ENCODE measurements at places on chromosomes 4 and X.

- no peak overlapping the region for H3K27ac ChIP-seq
- no peaks in the 10 kb centered on the region for H3K36me3 ChIP-seq
- no peaks in the 10 kb centered on the region for H3K27me3 ChIP-seq
- H3K4me3 ChIP-seq: no peak overlapping the region
Observed at GRCh38 chr4:17436750-17437090, 75.2 kb downstream of the QDPR start.

GRCh38 chrX:11407331-11408108 is 114.3 kb downstream of the AMELX start:
- H3K4me3 ChIP-seq: no peak overlapping the region
- H3K4me1 ChIP-seq: no peaks in the 10 kb centered on the region
- H3K27ac ChIP-seq: no peak overlapping the region
- no peak for DNase-seq

- no peaks in the 10 kb centered on the region for H3K4me1 ChIP-seq
- no peak for DNase-seq
- peaks cover 4% of the 10 kb centered on the region for H3K27me3 ChIP-seq
Observed at GRCh38 chr4:25535701-25536473, 119.8 kb upstream of the SLC34A2 start.

GRCh38 chr4:48047421-48047844 is 30.9 kb downstream of the NIPAL1 start:
- peaks cover 4% of the 10 kb centered on the region for H3K36me3 ChIP-seq
- no peaks in the 10 kb centered on the region for H3K27me3 ChIP-seq
- peak; percentile 85 for DNase-seq
- peaks cover 66% of the 10 kb centered on the region for H3K4me1 ChIP-seq
- H3K27ac ChIP-seq: peak overlapping the region; percentile 83
- peak overlapping the region; percentile 64 for H3K4me3 ChIP-seq

DNA sequence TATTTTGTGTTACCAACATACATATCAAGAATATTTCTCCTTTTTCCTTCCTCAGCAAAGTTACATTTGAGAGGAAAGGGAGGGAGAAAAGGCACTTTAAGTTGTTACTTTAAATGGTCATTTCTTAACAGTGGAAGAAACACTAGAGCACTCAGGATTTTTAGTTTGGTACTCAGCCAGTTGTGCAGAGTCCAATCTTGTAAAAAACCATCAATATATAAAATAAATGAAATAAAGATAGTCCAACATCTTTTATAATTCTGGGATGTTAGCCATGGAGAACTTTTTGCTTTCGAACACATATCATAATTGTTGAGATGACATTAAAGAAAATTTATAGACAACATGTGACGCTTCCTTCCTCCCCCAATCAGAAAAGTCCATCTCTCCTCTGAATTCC is 253.8 kb downstream of the QDPR start:
- no peaks in the 10 kb centered on the region for H3K36me3 ChIP-seq
- H3K4me1 ChIP-seq: peaks cover 9% of the 10 kb centered on the region
- H3K4me3 ChIP-seq: no peak overlapping the region
- no peak overlapping the region for H3K27ac ChIP-seq
- no peak for DNase-seq
- H3K27me3 ChIP-seq: peaks cover 17% of the 10 kb centered on the region

DNA sequence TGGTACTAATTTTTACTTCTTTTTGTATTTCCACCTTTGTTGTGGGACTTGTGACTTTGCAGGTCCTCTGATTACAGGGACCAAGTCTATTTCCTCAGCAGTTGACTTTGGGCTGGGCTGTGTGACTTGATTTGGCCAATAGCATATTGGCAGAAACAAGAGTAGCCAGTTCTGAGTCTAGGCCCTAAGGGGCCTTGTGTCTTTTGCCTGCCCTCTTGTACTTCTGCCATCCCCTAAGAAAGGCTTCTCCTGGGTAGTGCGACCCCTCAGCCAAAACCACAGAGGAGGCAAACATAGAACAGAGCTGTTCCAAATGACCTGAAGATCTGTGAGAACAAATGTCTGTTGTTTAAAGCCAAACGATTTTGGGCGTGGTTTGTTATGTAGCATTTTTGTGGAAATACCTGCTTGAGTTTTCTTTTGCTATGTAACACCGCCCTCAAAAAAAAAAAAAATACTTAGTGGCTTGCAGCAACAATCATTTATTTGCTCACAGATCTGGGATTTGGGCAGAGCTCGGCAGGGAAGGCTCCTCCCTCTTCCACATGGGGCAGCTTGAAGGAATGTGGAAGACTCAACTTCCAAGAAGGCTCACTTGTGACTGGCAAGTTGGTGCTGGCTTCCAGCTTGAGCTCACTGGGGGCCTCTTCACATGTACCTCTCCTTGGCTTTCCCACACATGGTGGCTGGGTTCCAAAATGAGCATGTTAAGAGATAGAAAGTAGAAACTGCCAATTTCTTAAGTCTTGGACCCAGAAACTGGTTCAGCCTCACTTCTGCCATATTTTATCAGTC is 423.0 kb upstream of the CNKSR2 start:
- H3K4me1 ChIP-seq: peaks cover 4% of the 10 kb centered on the region
- DNase-seq: no peak
- no peak overlapping the region for H3K4me3 ChIP-seq
- H3K27ac ChIP-seq: no peak overlapping the region

DNA sequence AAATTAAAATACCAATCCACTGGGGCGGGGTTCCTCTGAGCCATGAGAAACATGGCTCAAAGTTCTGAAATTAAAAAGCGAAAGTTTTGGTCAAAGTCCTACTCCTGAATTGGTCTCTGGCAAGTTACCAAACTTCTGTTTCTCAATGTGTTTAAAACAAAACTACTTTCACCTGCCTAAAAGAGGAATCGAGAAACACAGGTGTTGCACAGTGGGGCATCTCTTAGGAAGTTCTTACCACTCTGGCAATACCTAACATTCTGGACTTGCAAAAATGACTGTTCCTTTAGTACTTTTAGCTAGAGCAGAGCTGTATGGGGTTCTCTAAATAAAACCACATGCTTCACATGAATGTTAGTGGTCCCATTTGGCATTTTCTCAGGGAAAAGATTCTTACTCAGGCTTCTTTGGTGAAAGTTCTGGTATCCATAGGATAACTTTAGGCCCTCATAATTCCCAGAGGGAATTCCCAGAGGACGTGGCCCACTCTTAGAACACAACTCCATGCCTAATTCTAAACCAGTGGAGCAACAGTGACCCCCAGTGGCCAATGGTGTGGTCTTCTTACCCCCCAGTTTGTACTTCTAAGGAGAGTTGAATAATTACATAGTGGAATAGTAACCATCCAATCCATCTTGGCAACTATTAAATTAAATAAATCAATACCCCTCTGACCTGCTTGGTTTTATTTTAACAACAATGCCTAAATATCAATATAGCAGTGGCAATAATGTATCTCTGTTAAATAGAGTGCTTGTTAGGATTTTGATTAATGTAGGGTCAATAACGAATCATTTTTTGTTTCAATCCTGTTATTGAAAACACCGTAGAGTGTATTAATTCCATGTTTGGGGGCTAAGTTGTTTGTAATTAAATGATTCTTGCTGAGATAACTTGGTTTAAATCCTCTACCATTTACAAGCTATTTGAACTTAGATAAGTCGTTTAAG is 21.9 kb downstream of the BMP3 start:
- H3K36me3 ChIP-seq: no peaks in the 10 kb centered on the region
- H3K4me1 ChIP-seq: peaks cover 2% of the 10 kb centered on the region
- no peak overlapping the region for H3K4me3 ChIP-seq
- peak; percentile 25 for DNase-seq

- H3K4me3 ChIP-seq: no peak overlapping the region
- H3K27me3 ChIP-seq: no peaks in the 10 kb centered on the region
- H3K4me1 ChIP-seq: no peaks in the 10 kb centered on the region
Observed at GRCh38 chrX:63664083-63664482, 120.9 kb downstream of the ARHGEF9 start.

GRCh38 chr4:6806924-6807626 is 24.5 kb downstream of the KIAA0232 start:
- H3K36me3 ChIP-seq: peaks cover 23% of the 10 kb centered on the region
- no peak overlapping the region for H3K27ac ChIP-seq
- H3K4me1 ChIP-seq: peaks cover 41% of the 10 kb centered on the region

GRCh38 chrX:119790977-119791436 is 423 bp downstream of the RPL39 start:
- peak overlapping the region; percentile 92 for H3K4me3 ChIP-seq
- H3K36me3 ChIP-seq: peaks cover 49% of the 10 kb centered on the region
- H3K27me3 ChIP-seq: no peaks in the 10 kb centered on the region
- peak overlapping the region; percentile 96 for H3K27ac ChIP-seq
- DNase-seq: no peak
- peaks cover 15% of the 10 kb centered on the region for H3K4me1 ChIP-seq

- H3K4me1 ChIP-seq: no peaks in the 10 kb centered on the region
- no peak for DNase-seq
- no peaks in the 10 kb centered on the region for H3K27me3 ChIP-seq
- no peak overlapping the region for H3K27ac ChIP-seq
- no peaks in the 10 kb centered on the region for H3K36me3 ChIP-seq
- no peak overlapping the region for H3K4me3 ChIP-seq
Observed at GRCh38 chrX:14232688-14233087, 203.0 kb upstream of the GEMIN8 start.
